ENCODE measurements at places on chromosomes 4 and X.

- no peak for DNase-seq
These were observed 147.6 kb upstream of the TBC1D9 start for GRCh38 chr4:140903522-140904475.

GRCh38 chr4:14184265-14184664, 556.7 kb upstream of the BOD1L1 start:
- no peak for DNase-seq

- no peak for DNase-seq
These were observed 104.4 kb upstream of the ARHGAP24 start for GRCh38 chr4:85370400-85371032.

DNA sequence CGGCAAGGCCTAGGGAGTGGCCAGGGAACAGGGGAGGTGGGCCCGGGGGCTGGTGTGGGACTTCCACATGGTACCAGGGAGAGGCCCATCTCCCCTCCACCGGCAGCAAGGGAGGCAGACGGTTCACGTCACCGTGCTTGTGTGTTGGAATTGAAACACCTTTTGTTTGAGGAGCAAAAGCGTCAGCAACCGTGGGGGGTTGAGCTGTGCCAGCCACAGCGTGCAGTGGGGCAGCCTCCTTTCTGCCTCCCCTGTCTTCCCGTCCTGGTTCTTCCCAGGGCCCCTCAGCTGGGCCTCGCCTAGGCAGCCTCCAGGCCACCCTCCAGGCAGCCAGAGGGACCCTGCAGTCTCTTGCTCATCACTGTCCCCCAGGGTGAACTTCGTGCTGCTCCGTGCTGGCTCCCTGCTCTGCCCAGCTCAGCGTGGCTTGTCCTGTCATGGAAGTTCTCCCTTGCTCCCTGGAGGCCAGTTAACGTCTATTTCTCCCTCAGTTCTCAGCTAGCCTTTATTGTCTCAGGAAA, 32.1 kb upstream of the HGFAC start:
- no peak for DNase-seq

DNA sequence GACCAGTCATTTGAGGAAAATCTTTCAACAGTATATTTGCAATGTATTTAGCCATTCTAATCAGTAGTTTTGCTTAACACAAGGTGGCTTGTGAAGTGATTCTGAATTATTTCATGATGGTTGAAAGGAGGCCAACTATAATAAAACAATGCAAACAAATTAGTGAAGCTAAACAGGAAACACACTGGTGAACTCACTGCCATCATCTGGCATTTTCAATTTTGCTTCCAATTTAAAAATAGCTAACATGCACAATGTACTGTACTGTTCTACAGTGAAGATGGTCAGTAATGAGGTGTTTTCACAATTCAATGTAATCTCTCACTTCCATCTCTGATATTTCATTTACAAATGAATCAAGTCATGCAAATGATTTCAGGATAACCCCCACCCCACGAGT, 31.1 kb downstream of the PGRMC2 start:
- no peak for DNase-seq

DNA sequence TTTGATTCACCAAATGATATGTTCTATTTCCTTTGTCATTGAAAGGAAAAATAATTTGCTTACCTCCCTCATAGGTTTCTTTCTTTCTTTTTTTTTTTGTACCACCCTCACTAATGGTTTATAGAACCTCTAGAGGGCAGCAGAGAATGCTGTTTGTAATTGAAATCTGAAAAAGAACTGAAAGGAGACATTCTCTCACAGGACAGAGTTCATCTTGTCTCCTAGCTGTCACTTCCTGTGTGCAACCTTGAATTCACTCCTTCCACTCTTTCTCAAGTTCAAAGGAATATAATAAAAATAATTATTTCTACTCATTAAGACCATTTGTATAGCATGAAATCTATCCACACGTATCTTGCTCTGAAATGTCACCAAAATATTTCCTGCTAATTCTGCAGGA, 51.0 kb downstream of the GUCY1B1 start:
- no peak for DNase-seq

DNA sequence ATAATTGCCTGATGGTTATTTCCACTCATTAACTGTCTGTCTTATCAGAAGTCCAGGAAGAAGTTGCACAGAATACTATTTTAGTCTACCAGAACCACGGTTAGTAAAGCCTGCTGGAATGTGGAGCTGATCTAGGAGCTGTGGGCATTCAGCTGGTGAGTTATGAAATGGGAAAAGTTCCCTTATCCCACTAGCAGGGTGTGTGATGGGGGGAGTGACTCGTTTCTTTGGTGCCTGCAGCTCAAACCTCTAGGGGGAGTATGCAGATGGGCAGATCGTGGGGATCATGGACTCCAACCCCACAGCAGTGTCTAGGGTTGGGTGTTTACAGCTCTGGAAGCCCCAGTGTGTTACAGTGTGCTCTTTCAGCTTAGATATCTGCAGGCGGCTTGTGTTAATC, 305.7 kb upstream of the BOD1L1 start:
- DNase-seq: no peak

GRCh38 chr4:53717064-53717549, 125.8 kb upstream of the LNX1 start:
- DNase-seq: no peak

DNA sequence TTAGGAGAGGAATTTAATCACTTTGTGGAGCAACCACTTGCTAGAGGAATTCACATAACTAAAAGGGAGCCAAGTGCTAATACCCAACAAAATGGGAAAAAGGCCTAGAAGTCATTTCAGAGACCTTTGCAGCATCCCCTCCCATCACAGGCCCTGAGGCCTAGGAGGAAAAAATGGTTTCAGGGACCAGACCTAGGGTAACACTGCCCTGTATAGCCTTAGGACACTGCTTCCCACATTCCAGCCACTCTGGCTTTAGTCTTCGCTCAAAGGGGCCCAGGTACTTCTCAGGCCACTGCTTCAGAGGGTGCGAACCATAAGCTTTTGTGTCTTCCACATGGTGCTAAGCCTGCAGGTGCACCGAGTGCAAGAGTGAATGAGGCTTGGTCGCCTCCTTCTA, 19.1 kb downstream of the SPANXN2 start:
- DNase-seq: no peak

- DNase-seq: no peak
These were observed 125.3 kb upstream of the MAOA start for GRCh38 chrX:43530837-43531236.

- no peak for DNase-seq
These were observed 111.6 kb downstream of the FRYL start for GRCh38 chr4:48668254-48669017.

DNA sequence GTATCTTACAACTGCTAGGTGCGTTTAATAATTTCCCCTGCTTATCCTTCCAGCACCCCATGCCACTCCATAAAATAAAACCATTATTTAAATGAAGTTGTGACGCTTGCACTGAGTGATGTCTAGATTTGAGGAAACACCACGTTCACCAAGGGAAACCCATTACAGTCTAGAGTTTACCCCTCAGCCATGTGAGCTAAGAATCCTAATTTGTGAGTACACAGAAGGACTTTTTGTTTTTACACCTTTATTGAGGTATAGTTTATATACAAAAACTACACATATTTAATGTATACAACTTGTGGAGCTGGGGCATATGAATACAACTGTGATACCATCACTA, 326.8 kb downstream of the RAPGEF2 start:
- no peak for DNase-seq

GRCh38 chr4:148852092-148852699, 410.0 kb upstream of the NR3C2 start:
- no peak for DNase-seq

DNA sequence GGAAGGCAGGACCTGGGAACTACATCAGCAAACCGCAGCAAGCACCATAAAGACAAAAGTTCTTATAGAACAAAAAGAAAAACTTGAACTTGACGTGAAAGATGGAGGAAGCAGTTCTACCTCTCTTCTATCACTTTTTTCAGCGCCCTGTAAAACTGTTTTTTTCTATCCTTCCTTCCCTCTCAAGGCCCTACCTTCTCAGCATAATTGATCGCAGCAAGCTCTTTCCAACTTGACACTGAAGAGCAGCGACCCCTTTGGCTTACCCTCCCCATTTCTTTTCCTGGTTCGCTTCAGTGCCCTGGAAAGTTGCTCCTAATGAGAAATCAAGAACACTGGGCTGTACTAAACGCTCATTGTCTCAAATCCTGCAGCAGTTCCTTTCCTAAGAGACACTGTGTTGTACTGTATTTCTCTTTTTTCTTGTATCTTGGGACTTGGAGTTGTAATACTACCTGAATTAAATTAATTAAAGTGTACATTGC, 150.6 kb upstream of the SLC4A4 start:
- DNase-seq: no peak

DNA sequence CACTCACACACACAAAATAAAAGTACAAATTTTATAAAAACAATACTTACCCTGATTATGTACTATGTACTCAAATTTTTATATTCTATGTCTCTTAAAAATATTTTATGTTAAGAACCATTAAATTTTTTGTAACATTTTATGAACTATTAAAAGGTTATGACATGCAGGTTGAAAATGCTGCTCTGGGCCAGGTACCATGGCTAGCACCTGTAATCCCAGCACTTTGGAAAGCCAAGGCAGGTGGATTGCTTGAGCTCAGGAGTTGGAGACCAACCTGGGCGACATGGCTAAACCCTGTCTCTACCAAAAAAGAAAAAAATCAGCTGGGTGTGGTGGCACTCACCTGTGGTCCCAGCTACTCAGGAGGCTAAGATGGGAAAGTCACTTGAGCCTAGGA, 29.4 kb upstream of the SPINK2 start:
- DNase-seq: no peak

DNA sequence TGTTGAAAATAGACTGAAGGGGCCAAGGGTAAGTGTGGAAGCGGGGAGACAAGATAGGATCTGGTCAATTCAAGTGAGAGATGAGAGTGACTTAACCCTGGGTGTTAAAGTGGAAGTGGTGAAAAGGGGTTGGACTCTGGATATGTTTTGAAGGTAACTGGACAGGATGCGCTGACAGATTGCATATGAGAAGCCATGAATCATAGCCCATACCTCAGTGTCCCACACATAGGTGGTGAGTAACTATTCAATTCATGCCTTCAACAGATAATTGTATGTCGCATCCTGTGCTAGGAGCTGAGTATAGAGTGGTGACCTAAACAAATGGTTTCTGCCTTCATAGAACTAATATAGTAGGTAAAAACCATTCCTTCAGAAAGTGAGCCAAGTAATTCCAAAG, 76.7 kb downstream of the KLHL34 start:
- no peak for DNase-seq

DNA sequence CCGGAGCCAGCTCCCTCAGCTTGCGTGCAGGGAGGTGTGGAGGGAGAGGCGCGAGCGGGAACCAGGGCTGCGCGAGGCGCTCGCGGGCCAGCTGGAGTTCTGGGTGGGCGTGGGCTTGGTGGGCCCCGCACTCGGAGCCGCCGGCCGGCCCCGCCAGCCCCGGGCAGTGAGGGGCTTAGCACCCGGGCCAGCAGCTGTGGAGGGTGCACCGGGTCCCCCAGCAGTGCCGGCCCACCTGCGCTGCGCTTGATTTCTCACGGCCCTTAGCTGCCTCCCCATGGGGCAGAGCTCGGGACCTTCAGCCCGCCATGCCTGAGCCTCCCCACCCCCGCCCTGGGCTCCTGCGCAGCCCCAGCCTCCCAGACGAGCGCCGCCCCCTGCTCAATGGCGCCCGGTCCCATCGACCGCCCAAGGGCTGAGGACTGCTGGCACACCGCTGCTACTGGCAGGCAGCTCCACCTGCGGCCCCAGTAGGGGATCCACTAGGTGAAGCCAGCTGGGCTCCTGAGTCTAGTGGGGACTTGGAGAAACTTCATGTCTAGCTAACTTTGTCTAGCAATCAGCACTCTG, 37.8 kb upstream of the SMARCAD1 start:
- DNase-seq: no peak

- no peak for DNase-seq
These were observed 10.1 kb downstream of the SYNPO2 start for GRCh38 chr4:118898684-118899138.

DNA sequence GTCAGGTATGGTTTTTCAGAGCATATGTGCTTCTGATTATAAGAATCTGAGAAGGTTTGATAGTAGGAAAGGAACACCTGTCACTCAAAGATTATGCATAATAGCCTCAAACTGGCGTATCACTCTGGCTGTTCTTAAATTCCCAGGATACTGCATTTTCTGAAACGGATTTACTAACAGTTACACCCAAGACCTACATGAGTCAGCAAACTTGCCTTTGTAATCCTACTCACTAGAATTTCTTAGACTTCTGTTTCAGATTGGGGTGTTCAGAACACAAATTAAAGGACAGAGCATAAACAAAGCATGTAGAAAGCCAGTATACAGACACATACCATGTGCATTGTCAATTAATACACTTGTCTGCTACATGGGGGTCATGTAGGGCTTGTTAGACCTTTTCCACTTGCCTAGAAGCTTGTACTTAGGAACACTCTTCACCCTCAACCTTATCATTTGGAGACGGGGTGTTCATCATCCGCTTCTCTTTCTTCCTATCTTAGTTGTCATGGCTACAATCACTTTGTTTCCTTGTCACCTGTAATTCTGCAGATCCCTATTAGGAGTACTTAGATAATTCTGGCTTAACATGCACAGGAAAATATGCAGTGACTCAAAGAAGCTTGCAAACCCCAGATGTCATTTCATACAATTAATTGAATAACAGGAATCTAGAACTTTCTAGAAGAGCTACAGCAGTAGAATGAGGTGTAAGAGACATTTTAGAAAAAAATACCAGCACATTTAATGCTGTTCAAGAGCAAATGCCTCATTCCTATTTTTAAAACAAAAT, 593.0 kb upstream of the TENM3 start:
- no peak for DNase-seq

DNA sequence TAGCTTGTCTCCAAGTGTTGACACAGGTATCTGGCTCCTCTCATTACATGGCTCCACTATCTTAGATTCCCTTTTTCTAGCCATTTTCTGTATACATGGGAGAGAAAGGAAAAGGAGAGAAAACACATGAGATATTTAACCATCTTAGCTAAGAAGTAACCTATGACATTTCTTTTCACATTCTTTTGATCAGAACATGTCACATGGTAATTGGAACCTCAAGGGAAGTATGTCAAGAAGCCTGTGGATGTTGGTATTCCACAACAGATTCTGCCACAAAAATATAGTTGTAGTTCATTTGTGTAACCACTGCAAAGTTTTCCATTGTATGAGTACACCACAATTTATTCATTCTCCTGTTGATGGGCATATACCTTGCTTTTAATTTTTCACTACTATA, 18.7 kb upstream of the GABRB1 start:
- DNase-seq: no peak

DNA sequence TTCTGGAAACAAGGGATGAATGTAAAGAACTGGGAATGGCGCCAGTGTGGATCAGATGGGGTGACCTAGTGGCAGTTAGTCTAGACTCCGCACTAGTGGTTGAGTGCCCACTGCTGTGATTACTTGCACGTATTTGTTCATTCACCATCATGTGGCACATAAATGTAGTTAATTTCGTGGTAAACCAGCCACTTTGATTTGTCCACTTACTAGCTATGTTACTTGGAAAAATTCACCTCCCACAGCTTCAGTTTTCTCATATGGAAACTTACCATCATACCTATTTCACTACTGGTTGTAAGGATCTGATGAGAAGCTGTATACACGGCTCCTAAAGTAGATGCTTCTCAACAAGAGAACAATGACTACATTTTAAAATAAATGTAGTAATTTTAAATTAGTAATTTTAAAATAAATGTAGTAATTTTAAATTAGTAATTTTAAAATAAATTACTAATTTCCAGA, 394 bp upstream of the DYNLT3 start:
- no peak for DNase-seq
